Stimulated activated CD4-positive, alpha-beta T cell treated with anti-CD3 and anti-CD28 coated beads, Interleukin-15, amount 100 ng/mL, for 48 hours (primary cell): ENCODE measurements at places on chromosomes 1 and 21.
A peak's percentile ranks its signal among the peaks of the same experiment; 100 is the strongest.

DNA sequence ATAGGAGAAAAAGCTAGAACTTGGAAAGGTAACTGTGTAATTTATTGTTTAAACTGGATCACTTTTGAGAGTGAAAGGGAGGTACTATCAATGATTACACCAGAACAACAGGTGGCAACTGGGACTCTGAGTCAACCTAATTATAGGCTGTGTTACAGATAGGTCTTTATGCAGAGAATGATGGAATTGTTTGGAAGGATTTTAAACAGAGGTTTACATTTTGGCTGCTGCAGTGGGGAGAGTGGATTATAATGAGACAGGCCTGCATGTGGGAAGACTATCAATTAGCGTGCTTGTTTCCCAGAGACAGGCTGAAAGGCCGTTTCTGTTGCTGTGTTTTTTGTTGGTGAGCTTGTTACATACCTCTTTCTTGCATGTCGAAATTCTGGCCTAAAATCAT is 432.9 kb downstream of the PLA2G4A start:
- DNase-seq = no peak

DNA sequence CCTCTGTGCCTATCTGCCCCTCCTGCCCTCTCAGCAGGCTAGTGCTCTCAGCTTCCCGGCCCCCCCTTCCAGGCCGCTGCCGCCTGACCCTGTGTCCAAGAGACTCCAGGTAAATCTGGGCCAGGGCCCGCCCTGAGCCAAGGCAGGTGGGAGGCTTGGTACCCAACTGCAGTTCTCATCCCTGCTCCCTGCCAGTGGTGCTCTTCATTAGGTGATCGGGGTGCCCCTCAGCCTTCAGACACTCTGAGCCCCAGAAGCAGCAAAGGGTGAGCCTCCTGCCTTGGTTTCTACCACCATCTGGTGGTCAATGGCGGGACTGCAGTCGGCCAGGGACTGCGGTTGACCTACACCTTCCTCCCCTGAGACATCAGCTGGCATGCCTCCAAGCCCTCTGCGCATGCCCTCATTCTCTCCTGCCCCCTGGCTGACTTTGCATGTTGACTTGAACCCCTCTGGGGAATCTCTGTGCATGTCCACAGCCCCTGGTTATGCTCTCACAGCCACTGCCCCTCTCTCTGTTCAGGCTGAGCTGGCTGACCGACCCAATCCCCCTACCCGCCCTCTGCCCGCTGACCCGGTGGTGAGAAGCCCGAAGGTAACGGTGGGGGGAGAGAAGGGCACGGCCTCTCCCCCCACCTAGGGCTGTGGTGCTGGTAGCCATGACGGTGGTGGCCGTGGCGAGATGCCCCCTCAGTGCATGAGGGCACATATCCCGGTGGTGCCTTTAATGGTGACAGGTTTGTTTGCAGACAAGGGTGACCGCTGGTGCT is 2.0 kb upstream of the EFNA4 start:
- peak; percentile 88 for DNase-seq

GRCh38 chr1:110424699-110425611 is 17.5 kb upstream of the LAMTOR5 start:
- no peak for DNase-seq

DNA sequence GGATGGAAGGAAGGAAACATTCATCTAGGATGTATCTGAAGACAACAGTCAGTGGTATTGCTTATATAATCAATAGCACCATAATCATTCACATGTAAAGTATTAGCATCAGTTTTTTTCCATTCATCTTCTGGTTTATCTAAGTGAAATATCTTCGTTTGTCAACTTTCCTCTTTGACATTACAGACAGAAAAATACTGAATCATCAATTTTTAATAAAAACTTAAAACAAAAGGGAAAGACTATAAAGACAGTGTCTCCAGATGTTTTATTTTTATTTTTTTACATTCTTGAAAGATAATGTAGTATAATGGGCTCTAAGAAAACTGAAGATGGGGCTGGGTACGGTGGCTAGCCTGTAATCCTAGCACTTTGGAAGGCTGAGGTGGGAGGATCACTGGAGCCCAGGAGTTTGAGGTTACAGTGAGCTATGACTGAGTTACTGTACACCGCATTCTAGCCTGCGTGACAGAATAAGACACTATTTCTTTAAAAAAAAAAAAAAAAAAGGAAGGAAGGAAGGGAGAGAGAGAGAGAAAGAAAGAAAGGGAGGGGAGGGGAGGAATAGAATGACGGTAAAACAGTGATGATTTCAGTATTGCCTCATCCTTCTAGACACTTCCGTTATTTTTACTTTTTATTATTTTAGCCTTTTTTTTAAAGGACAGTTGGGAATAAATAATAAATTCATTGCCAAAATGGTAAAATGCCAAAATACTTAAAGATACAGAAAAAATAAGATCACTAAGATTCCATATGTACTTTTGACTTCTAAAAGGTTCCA is 89.5 kb downstream of the NRIP1 start:
- DNase-seq = no peak

DNA sequence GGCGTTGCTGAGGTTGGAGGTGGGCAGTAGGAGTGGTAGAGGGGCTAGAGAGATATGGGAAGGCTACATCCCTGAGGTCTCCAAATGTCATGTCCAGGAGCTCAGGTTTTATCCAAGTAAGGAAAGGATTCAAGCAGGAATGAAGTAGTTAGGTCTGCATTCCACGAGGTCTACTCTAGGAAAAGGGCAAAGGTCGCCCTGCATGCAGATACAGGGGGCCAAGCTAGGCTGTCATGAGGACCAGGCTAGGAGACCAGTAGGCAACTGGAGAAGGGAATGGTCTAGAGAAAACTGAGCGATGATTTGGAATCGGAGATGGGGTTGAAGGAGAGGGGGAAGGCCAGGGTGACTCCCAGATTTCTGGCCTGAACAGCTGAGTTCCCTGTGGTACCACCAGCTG is 48.7 kb downstream of the IRF2BP2 start:
- no peak for DNase-seq

DNA sequence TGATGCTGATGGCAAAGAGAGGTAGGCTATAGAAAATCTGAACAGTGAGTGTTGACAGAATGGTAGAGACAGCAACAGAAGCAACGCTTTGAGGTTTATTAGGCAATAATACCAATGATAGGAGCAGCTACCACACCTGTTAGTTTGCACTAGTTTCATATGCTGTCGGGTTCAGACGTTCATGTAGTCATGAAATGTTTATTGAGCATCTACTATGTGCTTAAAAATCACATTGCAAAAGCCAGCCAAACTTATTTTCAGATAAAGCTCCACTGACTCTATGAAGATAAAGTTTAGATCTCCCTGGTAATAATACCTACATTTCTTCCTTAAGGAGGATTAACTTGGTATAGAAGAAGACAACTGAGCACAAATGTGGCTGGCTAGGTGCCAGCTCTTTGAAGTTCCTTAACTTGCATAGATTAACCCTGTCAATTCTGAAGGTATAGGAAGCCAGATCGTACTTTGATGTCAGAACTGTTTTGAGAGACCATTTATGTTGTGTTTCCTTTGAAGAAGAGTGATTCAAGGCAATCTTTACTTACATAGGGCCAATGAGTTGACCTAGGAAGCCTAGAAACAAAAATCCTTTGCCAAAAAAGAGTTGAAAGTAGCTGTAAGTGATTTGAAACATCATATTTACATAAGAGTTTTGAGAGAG is 71.5 kb downstream of the DISP1 start:
- no peak for DNase-seq

GRCh38 chr1:6491480-6491962 is at the start of gene PLEKHG5:
Gene PLEKHG5, minus strand, starts transcription at chr1:6491667. Its CDS starts 14,096 bp downstream, at chr1:6477571.
- no peak for DNase-seq

- no peak for DNase-seq
Observed at GRCh38 chr21:31752352-31752751, 20.4 kb upstream of the SCAF4 start.

DNA sequence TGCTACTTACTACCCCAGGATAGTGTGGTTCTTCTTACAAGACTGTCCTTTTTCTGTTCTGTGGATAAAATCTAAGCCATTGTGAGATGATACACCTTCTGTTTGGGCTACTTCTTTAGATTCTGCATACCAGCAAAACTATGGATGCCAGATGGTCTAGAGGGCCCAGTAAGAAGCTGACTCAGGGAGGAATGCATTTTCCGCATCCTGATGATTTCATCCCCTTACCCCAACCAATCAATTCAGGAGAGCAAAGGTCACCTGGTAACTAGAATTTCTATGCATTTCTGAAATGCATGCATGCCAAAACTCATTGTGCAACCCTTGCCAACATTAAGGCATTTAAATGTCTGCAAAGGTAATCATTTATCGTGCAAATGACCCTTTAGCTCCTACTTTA is 285.7 kb upstream of the ZP4 start:
- no peak for DNase-seq

DNA sequence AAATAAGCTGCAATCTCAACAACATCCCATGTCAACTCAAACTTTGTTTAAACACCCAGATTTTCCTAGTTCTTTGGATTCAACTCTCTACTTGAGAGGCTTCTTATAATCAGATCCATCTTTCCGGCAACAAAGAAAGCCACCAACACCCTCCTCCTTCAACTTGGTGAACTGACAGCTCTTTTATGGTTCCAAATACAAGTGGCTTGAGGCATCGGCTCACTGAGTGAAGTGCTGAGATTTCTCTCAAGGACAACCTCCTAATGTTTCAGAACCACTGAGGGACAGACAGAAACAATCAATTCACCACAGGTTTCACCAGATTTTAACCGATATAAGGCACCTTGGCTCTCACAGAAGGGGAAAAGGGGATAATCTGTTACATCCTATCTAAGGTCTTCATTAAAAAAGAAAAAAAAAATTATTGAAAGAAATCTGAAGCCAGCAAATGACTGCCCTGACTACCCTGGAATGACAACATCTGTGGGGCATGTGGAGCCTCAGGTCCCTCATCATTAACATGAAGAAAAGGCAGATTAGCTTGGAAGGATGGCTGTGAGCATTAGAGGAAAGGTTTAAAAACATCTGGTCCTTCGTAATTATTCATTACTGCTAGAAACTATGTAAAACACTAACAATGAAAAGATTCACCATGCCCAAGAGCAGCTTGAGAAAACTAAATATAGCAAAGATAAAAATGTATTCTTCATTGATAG is 50.9 kb downstream of the PTPN14 start:
- no peak for DNase-seq

DNA sequence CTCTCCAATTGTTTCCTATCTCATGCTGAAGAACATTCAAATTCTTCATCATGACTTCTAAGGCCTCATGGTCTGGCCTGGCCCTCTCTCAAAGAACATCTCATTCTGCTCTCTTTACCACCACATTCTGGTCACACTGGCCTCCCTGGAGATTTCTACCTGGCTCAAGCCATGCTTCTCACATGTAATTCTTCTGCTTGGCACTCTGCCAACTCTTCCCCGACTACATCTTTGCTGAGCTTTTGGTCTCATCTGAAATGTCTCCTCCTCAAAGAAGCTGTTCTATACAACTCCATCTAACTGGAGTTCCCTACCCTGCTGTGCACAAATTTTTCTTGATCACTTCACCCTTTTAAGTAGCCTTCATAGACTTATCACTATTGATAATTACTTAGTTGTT is 1.4 kb upstream of the TBX19 start:
- no peak for DNase-seq

DNA sequence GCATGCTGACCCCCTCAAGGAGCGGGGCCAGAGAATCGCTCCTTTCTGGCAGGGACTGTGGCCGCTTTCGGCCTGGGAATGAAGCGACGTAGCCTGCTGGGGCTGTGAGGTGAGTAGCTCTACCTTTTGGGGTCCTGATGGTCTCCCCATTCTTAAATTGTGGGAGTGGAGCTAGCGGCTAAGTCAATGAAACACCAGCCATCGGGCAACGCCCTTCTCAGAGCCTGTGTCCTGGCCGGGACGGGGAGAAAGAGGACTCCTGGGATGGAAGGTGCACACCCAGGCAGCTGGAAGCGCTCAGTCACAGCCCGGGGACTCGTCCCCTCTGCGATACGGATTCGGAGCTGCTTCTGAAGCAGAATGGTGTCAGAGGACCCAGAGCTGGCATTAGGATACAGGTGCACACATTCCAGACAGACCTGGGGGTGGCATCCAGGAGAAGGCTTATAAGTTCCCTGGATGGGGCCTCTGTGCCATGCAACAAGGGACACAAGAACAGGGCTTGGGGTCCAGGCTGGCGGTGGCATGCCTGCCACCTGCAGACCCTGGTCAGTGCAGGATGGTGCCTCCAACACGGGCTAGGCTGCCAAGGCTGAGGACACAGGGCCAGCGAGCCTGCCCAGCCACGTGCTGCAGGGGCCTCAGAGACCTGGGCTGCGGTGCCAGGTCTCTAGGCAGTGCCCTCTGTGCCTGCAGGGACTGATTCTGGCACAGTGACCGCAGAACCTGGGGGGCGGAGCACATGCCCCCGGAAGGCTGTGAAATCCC is 945 bp upstream of the WNT9A start:
- no peak for DNase-seq

GRCh38 chr1:192852001-192852947 is 43.4 kb downstream of the RGS2 start:
- no peak for DNase-seq

DNA sequence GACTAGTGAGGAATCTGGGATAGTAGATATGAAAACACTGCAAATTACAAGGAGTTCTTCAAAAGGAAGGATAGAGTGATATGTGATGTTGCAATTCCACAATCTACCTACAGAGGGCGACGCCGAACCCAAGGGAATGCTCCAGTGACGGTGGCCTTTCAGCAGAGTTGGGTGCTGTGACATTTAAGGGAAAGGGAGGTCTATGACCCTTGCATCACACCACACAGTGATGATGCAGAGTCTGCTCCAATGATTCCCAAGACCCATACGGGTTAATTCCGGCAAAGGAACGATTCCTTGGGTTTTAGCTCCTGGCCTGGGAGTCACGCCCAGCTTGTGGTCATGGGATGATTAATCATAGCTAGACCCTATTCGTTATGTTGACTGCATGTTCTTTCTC is 123.0 kb upstream of the IGSF21 start:
- no peak for DNase-seq

DNA sequence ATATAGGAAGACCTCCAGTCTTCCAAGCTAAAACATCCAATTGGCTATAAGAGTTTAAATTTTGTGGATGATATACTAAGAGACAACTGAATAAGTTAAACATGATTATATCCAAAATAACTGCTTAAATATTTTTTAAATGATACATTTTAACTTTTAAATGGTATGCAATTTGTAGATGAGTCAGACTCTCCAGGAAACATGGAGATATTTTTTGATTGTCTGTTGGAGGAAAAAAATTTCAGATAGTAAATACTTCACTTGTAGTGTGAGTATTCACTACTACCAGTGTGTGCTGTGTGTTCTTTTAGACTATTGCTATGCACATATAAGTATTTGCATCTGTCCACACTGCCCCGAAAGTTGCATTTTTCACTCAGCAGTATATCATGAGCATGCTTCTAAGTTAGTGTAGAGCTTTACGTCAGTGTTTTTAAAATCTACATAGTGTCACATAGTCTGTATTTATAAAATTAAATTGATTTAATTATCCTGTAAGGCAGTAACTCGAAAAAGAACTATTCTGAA is 91.1 kb downstream of the USP25 start:
- no peak for DNase-seq

GRCh38 chr1:72037745-72038343 is 244.5 kb downstream of the NEGR1 start:
- no peak for DNase-seq
